ENCODE measurements at places on chromosomes 12 and 14.

GRCh38 chr14:37466003-37466622 lies 128.9 kb downstream of the FOXA1 start:
- no peak for DNase-seq

GRCh38 chr12:93015871-93016751 lies 87.0 kb upstream of the EEA1 start:
- no peak for DNase-seq

DNA sequence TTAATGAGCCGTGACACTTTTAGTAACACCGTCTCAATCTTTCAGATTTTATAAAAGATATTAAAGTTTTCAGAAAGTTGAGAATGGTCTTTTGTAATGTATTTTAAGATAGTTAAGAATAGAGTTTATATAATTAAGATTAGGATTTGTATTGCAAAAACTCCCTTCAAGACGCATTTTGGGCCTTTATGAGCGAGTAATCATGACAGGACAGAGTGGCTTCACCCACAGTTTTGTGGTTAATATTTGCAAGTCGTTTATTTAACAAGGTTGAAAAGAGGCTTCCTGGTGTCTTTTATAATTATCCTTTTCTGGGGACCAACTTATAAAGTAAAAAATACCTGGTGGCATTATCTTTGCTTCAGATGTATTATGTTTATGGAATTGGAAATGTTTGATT lies 44.0 kb downstream of the TRAF3 start:
- no peak for DNase-seq

- DNase-seq: no peak
Observed at GRCh38 chr12:14904854-14905253, 19.2 kb upstream of the MGP start.

DNA sequence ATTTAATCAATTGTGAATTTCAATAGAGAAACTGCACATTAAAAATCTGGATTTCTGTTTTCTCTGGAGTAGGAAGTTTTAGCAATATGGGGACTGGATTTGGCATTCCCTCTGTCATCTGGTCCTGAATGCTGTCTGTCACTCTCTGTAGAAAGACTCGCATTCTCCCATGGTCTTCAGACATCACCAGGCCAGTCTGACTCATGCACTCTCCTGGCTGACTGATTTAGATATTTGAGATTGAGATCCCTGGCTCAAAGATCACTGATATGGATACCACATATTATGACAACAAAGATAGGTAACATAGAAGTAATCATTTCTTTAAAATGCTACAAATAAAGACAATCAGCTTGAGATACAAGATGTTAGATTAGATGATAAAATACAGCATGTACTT lies 524.5 kb downstream of the GALC start:
- DNase-seq: no peak

GRCh38 chr12:132099739-132100138 lies 44.4 kb downstream of the DDX51 start:
- DNase-seq: no peak
